ENCODE measurements at places on chromosomes 4 and X.

DNA sequence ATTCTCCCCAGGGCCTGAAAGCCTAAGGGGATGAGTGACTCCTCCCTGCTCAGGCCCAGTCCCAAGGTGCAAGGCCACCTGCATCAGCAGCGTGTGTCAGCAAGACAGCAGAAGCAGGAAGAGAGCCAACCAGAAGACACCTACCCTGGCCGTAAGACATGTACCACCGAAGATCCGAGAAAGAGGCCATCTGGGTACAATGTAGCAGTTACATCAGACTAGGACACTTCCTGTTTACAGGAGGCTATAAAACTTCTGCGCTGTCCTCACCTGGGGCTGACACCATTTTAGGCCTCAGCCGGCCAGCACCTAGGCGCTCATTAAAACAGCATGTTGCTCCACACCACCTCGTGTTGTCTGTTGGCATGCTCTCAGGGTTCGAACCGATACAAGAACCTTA is 19.1 kb upstream of the HERC6 start:
- DNase-seq: no peak

GRCh38 chrX:108313669-108314068 is 124.6 kb downstream of the COL4A6 start:
- peak; percentile 78 for DNase-seq

GRCh38 chr4:31045151-31045550 is 325.0 kb downstream of the PCDH7 start:
- DNase-seq: no peak

- DNase-seq: peak; percentile 56
These were observed 219.0 kb downstream of the TLL1 start for GRCh38 chr4:166091912-166092510.

GRCh38 chr4:149166365-149166764 is 649.3 kb downstream of the IQCM start:
- no peak for DNase-seq

GRCh38 chrX:75067931-75068330 is 88.2 kb downstream of the ABCB7 start:
- DNase-seq: peak; percentile 37

DNA sequence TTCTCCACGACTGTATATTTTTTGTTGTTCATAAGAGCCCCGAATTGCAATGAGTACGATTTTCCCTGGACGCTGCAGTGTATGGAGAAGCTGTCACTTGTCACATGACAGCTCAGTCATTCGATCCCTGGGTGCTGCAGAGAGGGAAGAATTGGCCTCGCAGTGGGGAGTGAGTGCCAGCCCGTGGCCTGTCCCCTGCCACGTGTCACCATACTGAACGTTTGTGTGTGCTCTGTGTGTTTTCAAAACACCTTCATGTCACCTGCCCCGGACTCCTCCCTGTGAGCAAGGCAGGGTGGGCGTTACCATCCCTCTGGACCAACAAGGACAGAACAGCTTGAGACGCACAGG is 77.9 kb downstream of the TBL1X start:
- DNase-seq: no peak

GRCh38 chr4:108868606-108869227 is 105.9 kb upstream of the ETNPPL start:
- no peak for DNase-seq

- DNase-seq: no peak
These were observed 46.1 kb upstream of the BMPR1B start for GRCh38 chr4:94711635-94712034.

- DNase-seq: no peak
These were observed at the start of gene GABRG1 for GRCh38 chr4:46123913-46124755. GABRG1 (minus strand) TSS chr4:46124054; CDS start chr4:46123913, 141 bp downstream.

GRCh38 chrX:48477960-48478755 is 2.2 kb downstream of the FTSJ1 start:
- no peak for DNase-seq
